ENCODE measurements at places on chromosomes 4 and X.
A peak's percentile ranks its signal among the peaks of the same experiment; 100 is the strongest.

DNA sequence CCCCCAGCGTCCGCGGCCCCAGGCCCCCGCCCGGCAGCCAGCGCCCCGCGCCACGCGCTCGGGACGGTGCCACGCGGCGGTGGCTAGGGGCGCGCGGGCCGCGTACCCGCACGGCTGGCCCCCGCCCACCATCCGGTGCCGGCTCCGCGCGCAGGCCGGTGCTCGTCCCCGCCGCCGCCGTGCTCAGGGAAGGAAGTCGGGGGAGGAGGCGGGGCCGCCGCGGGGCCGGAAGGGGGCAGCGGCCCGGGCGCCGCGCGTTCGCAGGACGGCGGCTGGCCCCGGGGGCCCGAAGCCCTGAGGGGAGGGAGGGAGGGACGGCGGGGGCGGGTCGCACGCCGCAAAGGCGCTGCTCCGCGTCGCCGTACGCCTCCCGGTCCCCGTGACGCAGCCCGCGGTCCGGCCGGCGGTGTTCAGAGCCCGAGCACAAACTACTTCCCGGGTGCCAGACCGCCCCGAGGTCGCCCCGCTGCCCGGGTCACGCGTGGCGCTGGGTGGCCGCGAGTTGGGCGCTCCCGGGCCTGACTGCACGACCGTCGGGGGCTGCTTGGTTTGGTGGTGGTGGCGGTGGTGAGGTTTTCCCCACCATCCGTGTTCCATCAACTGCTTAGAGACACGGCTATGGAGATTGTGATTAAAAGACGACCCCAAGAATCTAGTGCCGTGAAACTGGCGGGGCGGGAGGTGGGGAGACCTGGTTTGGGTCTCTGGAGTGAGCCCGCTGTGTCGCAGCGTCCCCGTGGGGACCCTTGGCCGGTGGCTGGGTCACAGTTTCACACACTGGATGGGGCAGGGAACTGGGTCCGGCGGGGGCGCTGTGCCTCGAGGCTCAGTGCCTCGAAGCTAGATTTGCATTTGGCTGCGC is at the start of gene DCTD:
Gene DCTD (minus strand): TSS at position 205 of the 862 bp plus-strand sequence. CDS start 1,818 bp downstream, outside the sequence.
- DNase-seq: peak; percentile 89

GRCh38 chrX:48083212-48083611 is 11.8 kb upstream of the ZNF630 start:
- no peak for DNase-seq

GRCh38 chr4:87895964-87896621 is 63.3 kb downstream of the MEPE start:
- DNase-seq: peak; percentile 72

GRCh38 chrX:97402333-97402732 is 518.6 kb downstream of the RPA4 start:
- no peak for DNase-seq

GRCh38 chrX:70508296-70508911 is 63.8 kb downstream of the DLG3 start:
- no peak for DNase-seq

- no peak for DNase-seq
Observed at GRCh38 chr4:106766519-106766918, 269.6 kb downstream of the DKK2 start.

GRCh38 chrX:65697915-65698796 is 30.7 kb downstream of the MSN start:
- peak; percentile 89 for DNase-seq
